ENCODE measurements at places on chromosomes 6 and 20.
A peak's percentile ranks its signal among the peaks of the same experiment; 100 is the strongest.

- DNase-seq = no peak
Measured at GRCh38 chr6:118288355-118289124, 259.6 kb upstream of the PLN start.

- peak; percentile 26 for DNase-seq
Measured at GRCh38 chr6:33481192-33481591, 26.8 kb downstream of the ZBTB9 start.

DNA sequence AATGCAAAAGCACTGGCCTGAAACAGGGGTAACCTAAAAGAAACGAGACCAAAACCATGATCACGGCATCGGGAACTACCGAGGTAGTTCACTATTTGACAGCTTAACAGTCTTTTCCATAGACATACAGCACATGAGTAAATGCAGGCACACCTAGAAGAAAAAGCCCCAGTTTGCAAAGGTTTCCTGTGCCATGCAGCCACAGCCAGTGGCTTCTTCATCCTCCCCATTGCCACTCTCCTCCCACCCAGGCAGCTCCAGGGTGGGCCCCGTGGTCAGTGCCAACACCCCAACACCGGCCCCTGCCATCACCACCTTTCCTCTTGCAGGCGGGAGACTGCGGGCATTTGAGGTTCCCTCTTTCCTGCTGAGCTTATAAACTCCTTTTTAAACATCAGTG is 115.4 kb downstream of the SLC23A2 start:
- peak; percentile 43 for DNase-seq

DNA sequence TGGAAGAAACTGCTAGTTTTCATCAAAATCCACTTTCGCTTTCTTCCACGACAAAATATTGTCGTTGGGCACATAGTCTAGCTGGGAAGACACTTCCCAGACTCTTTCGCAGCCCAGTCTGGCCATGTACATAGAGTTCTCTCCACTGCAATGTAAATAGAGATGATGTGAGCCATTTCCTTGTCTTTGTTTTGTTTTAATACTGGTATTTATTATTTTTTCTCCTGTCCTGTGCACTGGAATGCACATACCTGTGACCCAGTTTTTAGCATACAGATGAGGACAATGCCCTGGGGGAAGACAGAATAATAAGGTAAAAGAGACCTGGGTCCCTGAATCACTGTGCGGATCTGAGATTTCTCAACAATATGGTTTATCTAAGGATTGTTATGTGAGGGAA is 149.5 kb upstream of the BMP5 start:
- DNase-seq = no peak

DNA sequence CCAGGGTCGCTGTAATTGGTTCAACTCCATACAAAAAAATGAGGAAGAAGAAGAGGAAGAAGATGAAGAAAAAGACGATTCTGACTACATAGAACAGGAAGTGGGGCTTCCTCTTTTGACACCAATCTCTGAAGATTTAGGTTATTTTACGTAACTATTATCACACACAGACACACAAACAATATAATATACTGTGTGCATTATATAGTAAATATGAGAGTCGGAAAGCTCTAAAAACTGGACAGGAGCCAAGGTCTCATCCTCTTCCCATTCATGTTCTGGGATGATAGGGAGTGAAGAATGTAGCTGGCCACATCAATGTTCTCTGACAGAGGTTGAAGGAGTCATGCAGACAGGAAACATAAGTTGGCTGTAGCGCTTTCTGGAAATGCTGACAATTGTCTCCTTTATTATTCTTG is 13.3 kb downstream of the RSPH4A start:
- DNase-seq = peak; percentile 61

DNA sequence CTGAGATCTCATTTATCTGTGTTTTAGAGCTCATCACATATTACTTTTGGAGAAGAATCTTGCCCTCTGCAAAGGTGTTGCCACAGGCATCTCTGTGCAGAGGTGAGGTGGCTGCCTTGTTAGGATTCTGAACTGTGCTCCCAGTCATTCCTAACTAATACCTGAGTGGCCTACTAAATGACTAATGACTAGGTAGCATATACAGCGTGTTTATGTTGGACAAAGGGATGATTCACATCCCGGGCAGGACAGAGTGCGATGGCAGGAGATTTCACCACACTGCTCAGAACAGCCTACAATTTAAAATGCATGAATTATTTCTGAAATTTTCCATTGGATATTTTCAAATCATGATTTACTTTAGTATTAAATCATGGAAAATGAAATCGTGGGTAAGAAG is 23.1 kb upstream of the CGA start:
- no peak for DNase-seq

DNA sequence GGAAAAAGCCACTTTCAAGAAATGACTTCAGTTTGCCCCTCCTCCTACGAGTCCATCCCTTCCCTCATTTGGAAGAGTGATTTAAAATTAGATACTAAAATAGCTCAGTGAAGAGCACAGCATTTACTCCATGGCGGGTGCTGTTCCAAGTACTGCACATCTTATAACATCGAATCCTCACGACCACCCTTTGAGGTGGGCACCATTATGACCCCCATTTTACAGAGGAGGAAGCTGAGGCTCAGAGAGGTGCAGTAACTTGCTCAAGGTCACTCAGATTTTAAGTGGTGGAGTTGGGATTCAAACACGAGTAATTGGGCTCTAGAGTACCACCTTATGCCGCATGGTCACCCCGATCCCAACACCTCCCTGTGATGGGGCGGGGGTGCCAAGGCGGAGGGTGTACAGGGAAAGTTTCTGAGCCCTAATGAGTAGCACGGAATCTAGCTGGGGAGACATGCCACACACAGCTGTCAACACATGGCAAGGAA is 25.5 kb downstream of the TTBK1 start:
- no peak for DNase-seq

DNA sequence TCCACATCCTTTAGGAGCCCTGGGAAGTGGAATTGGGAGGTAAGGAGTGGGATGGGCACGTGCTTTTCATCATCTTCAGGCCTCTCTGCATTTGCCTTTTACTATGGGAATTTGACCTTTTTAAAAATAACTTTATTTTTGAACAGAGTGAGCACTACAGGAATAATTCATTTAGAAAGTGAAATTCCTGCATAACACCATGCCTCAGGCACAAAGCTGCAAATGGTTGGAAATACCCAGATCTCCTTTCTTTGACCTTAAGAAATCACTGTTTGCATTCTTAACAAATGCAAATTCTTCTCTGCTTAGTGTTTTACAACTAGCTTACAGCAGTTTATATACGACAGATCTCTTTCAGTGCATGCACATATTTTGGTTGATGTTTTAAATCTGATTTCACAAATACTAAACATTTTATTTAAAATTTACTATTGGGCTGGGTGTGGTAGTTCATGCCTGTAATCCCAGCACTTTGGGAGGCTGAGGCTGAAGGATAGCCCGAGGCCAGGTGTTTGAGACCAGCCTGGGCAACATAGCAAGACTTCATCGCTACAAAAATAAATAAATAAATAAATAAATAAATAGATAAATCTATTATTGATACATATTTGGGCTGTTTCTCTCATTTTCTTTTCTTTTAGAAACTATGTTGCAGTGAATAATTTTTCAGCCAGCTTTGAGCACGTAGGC is 24.5 kb downstream of the CST8 start:
- no peak for DNase-seq

- no peak for DNase-seq
Measured at GRCh38 chr6:52509281-52510212, 67.3 kb downstream of the TRAM2 start.

GRCh38 chr6:79670789-79671188 is 39.7 kb downstream of the SH3BGRL2 start:
- no peak for DNase-seq

DNA sequence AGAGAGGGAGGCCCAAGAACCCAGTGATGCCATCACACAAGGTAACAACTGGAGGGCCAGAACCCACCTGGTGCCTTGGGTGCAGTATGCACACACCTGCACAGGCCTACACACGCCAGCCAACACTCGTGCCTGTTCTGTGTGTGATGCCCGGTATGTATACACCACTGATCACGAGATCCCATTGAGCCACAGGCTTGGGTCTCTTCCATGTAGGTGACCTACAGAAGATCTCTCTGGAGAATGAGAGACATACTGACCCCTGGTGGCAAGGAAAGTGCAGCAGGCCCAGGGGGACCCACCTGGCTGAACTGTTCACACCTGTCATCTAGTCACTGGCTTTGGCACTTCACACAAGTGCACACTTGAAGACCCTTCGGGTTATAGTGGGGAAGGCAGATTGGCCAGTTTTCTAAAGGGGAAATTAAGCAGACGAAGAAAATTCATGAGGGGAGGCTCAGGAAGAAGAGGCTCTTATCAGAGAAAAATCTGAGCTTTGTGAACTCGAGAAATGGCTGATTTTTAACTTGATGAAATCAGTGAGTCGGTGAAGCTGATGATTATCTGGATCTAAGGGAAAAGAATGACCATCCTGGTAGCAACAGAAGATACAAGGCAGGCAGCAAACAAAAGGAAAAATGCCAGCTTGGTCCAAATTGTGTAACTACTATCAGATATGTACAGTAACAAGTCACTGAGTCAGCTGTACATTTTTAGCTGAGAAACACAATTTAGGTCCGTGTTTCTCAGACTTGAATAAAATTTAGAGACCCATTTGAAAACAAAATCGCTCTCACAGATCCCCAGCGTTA is 69.1 kb upstream of the PBOV1 start:
- peak; percentile 51 for DNase-seq

DNA sequence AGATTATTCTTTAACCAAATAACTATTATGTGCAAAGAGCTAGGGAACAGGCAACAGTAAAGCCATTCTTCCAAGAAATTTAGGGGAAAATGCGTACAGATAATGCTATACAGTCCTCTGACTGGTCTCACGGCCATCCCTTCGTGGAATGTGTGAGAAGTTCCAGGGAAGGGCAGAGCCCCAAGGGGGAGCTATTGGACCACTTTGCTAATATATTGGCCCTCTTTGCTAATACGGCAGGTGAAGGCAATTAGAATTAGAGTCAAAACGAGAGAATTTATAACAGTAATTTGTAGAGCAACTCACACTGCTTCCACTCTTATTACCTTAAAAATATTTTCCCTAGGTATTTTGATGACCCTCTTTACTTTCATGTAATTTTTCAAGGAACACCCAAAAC is 140.4 kb downstream of the IMPG1 start:
- DNase-seq = peak; percentile 52

- peak; percentile 66 for DNase-seq
Measured at GRCh38 chr6:6920114-6920986, 187.4 kb upstream of the RREB1 start.

DNA sequence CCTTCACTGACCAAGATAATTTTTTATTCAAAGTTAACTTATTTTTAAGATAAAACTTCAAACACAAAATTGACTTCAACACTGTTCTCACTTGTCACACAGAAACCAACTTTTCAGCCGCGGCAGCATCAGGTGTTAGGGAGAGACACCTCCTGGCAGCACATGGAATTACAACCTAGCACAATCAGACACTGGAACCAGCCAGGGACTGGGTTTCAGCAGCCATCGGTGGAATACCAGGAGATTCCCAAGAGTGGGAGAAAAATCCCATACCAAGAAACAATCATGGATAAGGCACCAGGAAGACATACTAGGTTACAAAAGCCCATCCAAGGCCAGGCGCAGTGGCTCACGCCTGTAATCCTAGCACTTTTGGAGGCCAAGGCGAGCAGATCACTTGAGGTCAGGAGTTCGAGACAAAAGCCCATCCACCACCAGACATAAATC is 70.0 kb downstream of the SNX5 start:
- peak; percentile 84 for DNase-seq

- peak; percentile 51 for DNase-seq
Measured at GRCh38 chr20:44646641-44647274, 4.7 kb downstream of the ADA start.

DNA sequence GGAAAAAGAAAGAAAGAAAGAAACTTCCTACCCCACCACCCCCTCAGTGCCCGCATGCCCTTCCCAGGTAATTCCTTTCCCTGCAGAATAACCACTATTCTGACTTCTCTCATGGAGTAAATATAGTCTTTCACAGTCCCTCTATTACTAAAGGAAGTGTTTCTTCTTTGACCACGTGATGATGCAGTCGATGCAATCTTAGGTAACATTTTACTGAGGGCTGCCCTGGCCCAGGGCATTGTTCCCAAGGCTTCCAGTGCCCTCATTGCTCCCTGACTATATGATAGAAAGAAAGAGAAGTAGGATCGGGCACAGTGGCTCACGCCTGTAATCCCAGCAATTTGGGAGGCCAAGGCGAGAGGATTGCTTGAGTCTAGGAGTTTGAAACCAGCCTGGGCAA is 29.1 kb downstream of the ARHGAP40 start:
- no peak for DNase-seq

DNA sequence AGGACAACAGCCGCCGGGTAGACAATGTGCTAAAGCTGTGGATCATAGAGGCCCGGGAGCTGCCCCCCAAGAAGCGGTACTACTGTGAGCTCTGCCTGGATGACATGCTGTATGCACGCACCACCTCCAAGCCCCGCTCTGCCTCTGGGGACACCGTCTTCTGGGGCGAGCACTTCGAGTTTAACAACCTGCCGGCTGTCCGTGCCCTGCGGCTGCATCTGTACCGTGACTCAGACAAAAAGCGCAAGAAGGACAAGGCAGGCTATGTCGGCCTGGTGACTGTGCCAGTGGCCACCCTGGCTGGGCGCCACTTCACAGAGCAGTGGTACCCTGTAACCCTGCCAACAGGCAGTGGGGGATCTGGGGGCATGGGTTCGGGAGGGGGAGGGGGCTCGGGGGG is 16.7 kb upstream of the ZBTB9 start:
- DNase-seq = no peak

GRCh38 chr6:43916924-43917877 is 147.2 kb downstream of the VEGFA start:
- no peak for DNase-seq

GRCh38 chr6:139124887-139125672 is 9.8 kb upstream of the HECA start:
- peak; percentile 97 for DNase-seq

DNA sequence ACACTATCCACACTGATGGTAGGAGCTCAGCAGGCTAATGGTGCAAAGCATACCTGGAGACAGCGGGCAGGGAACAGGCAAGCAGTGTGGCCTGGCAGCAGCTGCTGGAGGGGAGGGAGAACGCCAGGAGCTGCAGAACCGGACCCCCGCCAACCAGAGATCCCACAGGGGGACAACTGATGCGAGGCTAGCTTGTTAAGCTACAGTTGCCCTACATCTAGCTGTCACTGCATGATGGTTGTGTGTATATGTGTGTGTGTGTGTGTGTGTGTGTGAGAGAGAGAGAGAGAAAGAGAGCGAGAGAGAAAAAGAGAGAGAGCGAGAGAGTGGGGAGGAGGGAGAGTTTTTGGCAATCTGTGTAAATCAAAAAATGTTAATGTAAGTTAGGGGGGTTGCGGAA is 69.7 kb upstream of the NHSL1 start:
- DNase-seq = no peak

GRCh38 chr20:32626859-32627636 is 41.9 kb upstream of the NOL4L start:
- DNase-seq = peak; percentile 87
